Liver (tissue), 10 donors: ENCODE measurements at places on chromosomes 5 and 9. TPM values are rescaled to one million over a fixed set of nuclear protein-coding genes. Genes with fewer than 3 reads are reported as not detected.
A peak's percentile ranks its signal among the peaks of the same experiment; 100 is the strongest.

- no peaks in the 10 kb centered on the region for H3K36me3 ChIP-seq
- no peak for DNase-seq
- peaks cover 2% of the 10 kb centered on the region for H3K4me1 ChIP-seq
- H3K27ac ChIP-seq, result peak overlapping the region; percentile 10
- H3K4me3 ChIP-seq, result no peak overlapping the region
- H3K27me3 ChIP-seq, result no peaks in the 10 kb centered on the region
Observed at GRCh38 chr9:121676926-121677325, 25.5 kb downstream of the DAB2IP start.

GRCh38 chr5:73114044-73114688 lies 6.2 kb upstream of the TMEM171 start:
- no peak overlapping the region for H3K27ac ChIP-seq
- no peak overlapping the region for H3K4me3 ChIP-seq
- no peak for DNase-seq
- peaks cover 3% of the 10 kb centered on the region for H3K4me1 ChIP-seq

Gene RAB3C
- total RNA-seq, result 1.8 TPM

- H3K4me3 ChIP-seq, result no peak overlapping the region
- no peak for DNase-seq
- no peaks in the 10 kb centered on the region for H3K36me3 ChIP-seq
- no peaks in the 10 kb centered on the region for H3K27me3 ChIP-seq
Observed at GRCh38 chr9:94896512-94896911, 170.0 kb downstream of the AOPEP start.

Gene LCN10
- total RNA-seq, result 0.08 TPM

DNA sequence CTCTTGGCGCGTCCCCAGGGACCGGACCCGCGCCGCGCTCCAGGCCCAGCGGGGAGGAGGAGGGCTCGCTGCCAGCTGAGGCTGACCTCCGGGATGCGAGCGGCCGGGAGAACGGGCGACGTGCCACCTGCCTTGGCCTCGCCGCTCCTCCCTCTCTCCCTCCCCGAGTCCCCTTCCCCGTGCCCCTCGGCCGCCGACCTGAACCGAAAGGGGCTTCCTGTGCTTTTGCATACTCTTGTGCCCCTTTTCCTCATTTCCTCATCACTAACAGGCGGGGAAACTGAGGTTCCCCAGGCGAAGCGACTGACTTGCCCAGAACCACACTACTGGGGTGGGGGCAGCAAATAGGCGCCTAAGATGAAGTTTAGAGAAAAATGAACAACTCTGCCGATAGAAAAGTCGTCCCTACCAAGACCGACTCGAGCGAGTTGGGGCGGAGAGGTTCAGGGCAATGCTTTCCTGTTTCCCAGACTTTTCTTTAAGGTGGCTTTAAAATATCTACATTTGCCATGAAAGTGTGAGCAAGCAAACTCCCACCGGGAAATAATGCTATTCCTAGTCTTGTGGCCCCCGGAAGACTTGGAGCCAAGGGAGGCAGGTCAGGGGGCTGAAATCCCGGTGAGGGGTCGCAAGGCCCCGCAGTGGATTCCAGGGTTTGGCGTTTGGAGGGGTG lies 580 bp upstream of the DUSP1 start:
- peak overlapping the region; percentile 96 for H3K27ac ChIP-seq
- no peaks in the 10 kb centered on the region for H3K4me1 ChIP-seq
- H3K4me3 ChIP-seq, result peak overlapping the region; percentile 3
- H3K27me3 ChIP-seq, result no peaks in the 10 kb centered on the region
- no peak for DNase-seq
- H3K36me3 ChIP-seq, result peaks cover 28% of the 10 kb centered on the region

GRCh38 chr9:92517046-92517445 lies 18.7 kb downstream of the ECM2 start:
- no peaks in the 10 kb centered on the region for H3K27me3 ChIP-seq
- DNase-seq, result no peak

GRCh38 chr9:128115187-128116103 lies 12.1 kb downstream of the PTGES2 start:
- peak overlapping the region; percentile 5 for H3K4me3 ChIP-seq
- H3K36me3 ChIP-seq, result peaks cover 4% of the 10 kb centered on the region
- DNase-seq, result peak; percentile 86
- H3K27me3 ChIP-seq, result no peaks in the 10 kb centered on the region

Gene PCDHAC1
- 0.25 TPM for total RNA-seq

DNA sequence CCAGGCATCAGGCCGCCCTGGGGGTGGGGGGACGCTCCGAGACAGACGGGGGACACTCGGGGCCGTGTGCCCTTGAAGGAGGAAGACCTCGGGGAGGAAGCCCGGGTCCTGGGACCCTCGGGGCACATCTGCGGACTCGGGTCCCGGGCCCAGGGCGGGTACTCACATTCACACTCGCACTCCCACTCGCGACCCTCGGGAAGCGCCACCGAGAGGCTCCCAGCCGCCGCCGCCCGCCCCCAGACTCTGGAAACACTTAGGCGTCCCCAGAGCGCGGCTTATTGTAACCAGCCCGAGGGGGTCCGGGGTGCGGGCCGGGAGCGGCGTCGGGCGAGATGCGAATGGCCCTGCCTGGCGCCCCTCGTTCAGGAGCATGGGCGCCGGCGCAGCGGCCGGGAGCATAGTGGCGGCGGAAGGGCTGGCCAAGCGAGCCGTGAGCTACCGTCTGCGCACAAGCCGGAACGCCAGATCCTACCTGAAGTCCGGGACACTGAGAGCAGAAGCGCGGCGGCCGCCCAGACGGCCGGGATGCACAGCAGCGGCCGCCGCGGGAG lies 559 bp downstream of the ROR2 start:
- H3K36me3 ChIP-seq, result no peaks in the 10 kb centered on the region
- peaks cover 11% of the 10 kb centered on the region for H3K27me3 ChIP-seq
- no peak overlapping the region for H3K27ac ChIP-seq
- H3K4me1 ChIP-seq, result peaks cover 15% of the 10 kb centered on the region
- no peak overlapping the region for H3K4me3 ChIP-seq

- H3K27me3 ChIP-seq, result no peaks in the 10 kb centered on the region
- H3K4me1 ChIP-seq, result no peaks in the 10 kb centered on the region
- H3K4me3 ChIP-seq, result no peak overlapping the region
- no peaks in the 10 kb centered on the region for H3K36me3 ChIP-seq
Observed at GRCh38 chr5:56183506-56183905, 49.6 kb downstream of the ANKRD55 start.

Gene SCAI
- 2.1 TPM for total RNA-seq

DNA sequence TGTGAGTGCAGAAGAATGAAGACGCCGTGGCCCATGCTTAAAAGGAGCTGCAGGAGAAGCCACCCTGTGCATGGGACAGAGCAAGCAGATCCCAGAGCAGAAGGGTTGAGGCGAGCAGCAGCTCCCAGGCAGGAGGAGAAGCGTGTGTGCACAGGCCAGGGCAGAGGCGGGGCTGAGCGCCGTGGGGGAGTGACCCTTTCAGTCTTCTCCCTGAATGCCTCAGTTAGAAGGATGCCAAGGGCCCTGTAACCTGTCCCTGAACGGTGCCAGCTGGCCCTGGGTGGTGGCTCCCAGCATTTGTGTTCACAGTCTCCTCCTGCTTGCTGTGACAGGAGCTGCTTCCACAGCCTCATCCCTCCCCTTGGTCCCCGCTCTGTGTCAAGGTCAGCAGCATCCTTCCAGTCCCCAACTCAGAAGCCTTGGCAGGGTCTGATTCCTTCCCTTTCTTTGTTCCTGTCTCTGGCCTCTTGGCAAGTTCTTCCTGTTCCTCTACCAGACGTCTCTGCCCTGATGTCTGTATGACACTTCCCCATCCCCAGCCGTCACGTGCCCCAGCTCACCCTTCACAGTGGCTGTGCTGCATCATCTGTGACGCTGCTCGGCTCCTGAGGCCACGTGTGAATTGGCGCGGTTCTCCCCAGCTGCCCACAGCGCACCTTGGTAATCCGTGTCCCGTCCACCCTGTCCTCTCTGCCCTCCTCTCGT lies 5.2 kb downstream of the EXOC3 start:
- H3K27me3 ChIP-seq, result no peaks in the 10 kb centered on the region
- H3K36me3 ChIP-seq, result peaks cover 52% of the 10 kb centered on the region
- no peak overlapping the region for H3K4me3 ChIP-seq
- no peak overlapping the region for H3K27ac ChIP-seq
- H3K4me1 ChIP-seq, result peaks cover 10% of the 10 kb centered on the region

GRCh38 chr9:32551276-32552051 lies 663 bp upstream of the SMIM27 start:
- peak overlapping the region; percentile 94 for H3K4me3 ChIP-seq
- peak; percentile 64 for DNase-seq
- H3K27ac ChIP-seq, result peak overlapping the region; percentile 94
- no peaks in the 10 kb centered on the region for H3K36me3 ChIP-seq

DNA sequence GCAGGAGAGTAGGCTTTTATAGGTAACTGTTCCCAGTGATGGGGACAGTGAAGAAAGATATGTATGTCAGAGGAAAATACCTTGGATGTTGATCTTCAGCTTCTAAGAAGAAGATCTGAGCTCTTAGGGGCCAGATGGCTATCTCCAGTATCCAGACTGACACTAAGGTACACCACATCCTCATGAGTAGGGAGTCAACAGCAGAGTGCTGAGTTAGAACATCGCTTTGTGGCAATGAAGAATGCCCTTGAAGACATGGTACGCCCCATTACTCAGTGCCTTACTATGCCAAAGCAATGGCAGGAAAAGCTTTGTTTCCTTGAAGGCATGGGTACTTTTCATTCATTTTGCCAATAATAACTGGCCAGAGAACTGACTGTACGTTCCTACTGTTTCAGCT lies 263.7 kb downstream of the CEMIP2 start:
- no peak for DNase-seq
- H3K4me3 ChIP-seq, result no peak overlapping the region
- no peaks in the 10 kb centered on the region for H3K36me3 ChIP-seq

Gene COQ4
- 12.8 TPM for total RNA-seq

Gene F2RL1
- total RNA-seq, result 3.8 TPM
